Stimulated activated CD8-positive, alpha-beta memory T cell treated with anti-CD3 and anti-CD28 coated beads, Interleukin-4, amount 100 ng/mL, for 4 hours (primary cell): ENCODE measurements at places on chromosomes 3 and 15.

DNA sequence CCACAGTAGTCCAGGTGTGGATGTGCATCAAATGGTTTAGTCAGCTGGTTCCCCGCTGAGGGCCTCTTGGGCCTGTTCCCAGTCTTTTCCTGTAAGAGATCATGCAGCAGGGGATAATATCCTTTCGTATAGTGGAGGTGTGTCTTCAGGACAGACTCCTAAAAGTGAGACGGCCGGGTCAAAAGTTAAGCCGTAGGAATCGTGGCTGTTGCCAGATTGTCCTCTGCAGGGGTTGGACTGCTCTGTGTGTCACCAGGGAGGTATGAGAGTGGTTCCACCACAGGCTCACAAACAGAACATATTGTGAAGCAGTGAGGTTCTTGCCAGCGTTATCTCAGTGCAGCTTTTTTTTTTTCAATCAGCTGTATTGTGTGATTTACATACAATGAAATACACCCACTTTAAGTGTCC is 95.0 kb downstream of the VGLL4 start:
- DNase-seq: no peak

GRCh38 chr15:92383519-92384324 is 10.0 kb upstream of the ST8SIA2 start:
- no peak for DNase-seq

DNA sequence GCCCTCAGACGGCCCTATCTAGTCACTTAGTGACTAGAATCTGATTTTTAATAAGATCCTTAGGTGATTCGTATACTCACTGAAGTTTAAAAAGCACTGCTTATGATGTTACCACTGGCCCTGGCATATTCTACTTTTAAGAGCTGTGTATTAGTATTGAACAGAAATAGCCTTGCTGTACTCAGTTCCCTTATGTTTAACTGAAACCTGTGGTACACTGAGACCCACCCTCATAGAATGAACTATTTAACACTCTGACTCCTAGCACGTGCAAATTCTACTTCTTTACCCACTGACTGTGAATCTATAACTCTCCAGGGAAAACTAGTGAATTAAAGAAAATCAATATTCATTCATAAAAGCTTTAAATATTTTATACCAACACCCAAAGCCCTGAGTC is 108.9 kb downstream of the CCNL1 start:
- DNase-seq: no peak

DNA sequence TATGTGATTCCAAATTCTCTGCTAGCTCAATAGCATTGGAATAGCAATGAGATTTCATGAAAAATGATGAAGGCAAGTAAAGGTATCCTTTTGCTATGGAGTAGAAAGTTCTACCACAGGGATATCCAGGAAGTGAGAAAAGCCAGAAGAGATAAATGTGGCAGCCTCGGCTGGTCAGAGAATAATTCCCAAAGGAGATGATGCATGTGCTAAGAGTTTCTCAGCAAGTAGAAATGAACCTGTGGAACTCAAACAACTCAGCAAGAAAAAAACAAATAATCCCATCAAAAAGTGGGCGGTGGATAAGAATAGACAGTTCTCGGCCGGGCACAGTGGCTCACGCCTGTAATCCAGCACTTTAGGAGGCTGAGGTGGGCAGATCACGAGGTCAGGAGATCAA is 38.2 kb downstream of the ALS2CL start:
- DNase-seq: no peak

DNA sequence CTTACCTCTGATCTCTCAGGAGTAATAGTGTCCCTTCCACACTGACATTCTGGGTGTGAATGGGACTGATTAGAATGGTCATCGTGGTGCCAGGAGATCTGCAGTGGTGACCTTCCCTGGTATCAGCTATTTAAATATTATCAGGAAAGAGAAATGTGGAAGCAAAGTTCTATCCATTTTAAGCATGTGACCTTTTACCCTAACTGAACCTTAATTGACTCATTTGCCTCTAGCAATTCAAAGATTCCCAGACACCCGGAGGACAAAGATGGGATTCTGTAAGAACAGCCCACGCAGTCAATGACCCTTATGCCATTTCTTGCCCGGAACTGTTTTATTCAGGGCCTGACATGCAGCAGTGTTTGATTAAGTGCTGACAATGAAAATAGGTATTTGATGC is 10.3 kb downstream of the LIPC start:
- no peak for DNase-seq

GRCh38 chr3:149917124-149917667 is 53.5 kb downstream of the PFN2 start:
- no peak for DNase-seq

GRCh38 chr3:158839966-158840365 is 38.1 kb downstream of the MFSD1 start:
- no peak for DNase-seq

DNA sequence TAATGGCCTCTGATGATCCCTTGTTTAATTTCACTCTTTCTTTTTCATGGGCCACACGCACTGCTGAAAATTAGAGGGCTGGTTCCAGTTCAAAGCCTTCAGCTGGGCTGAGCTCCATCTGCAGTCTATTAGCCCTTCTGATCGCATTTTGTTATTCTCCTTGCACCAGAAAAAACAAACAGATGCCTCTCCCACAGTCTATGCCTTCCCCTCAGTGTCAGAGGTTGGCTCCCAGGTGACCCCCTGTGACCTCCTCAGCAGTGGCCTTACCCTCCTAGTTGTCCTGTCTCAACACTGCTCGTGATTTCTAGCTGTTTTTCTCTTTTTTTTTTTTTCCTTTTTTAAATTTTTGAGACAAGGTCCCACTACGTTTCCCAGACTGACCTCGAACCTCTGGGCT is 77.1 kb upstream of the PRTG start:
- no peak for DNase-seq

DNA sequence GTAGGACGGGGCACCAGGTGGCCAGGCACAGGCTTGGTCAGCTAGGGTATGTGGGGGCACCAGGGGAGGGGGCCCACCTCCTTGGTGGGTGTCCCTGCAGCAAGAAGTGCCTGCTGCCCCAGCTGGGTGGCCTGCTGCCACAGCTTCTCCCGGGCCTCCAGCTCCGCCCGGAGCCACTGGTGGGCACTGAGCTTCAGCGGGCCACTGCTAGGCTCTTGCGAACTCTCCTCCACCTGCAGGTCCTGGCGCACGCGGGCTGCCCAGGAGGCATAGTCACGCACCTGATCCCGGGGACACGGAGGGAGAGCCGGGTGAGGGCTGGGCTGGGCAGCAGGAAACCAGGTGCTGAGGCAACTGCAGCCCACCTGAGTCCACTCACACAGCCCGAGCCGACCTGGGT is 25.5 kb downstream of the SPTBN5 start:
- DNase-seq: no peak

DNA sequence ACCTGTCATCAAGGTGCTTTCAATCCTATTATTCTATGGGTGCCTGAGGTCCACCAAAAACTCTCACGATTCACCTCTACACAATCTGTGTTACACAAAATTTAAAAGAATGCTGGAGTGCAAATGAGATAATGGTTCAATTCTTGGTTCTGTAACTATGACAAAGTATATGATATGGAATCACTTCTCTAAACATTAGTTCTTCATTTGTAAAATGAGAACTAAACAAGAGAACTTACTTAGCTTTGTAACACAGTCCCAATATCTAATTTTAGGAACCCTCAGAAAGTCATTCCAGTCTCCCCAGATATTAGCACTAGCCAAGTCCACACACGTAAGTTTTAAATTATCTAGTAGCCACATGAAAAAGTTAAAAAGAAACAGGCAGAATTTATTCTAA is 111.5 kb downstream of the TBL1XR1 start:
- DNase-seq: no peak

DNA sequence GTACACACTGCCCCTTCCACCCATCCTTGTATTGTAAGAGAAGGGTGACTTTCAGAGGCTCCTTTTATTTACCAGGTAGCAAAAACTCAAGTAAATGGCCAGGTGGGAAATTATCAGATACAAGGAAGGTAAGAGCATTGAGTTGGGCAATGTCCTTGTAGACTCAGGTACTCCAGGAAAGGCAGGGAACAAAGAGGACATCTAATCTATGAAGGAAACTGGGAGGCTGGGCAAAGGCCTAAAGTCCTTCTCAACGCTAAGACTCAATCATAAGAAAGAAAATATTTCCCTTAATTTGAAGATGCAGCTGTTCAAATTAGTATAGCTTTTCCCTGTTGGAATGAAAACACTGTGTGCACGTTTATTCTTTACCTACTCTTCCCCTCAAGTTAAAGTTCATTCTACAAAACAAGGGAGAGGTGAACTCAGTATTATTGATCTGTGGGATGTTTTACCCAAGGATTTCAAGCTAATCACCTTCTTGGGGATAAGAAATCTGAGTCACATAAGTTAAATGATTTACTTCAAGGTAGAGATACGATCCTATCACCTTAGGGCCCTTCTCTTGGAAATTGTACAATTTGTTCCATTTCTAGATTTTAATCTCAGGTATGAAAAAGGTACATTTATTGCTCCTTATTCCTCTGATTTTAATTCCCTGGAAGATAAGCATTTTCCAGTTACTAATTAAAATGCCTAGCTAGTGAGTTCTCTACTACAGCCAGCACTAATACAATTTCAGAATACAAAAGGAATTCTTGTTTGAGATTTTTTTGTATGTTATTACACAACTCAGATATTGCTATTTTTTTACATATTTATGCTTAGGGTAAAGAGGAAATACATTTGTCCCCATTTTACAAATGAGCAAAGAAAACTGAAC is 80.6 kb downstream of the PLD1 start:
- no peak for DNase-seq

- DNase-seq: no peak
Observed at GRCh38 chr3:193803288-193803687, 210.3 kb downstream of the OPA1 start.

DNA sequence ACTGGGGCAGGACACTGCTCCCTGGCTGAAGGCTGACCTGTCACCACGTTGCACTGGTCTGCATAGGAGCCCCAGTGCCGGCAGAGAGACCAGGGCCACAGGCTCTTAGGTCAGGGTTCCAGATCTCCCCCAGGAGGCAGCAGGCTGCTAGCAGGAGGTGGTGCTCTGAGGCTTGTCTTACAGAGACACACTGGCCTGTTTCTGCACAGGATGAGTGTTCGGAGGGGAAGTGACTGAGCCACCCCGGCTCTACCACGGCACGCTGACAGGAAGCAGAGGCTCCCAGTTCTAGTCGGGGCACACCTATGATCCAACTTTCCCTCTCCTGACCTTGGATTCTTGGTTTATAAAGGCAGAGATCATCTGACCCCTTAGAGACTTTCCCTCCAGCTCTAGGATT is 8.6 kb downstream of the FBXL22 start:
- DNase-seq: peak; percentile 18

- DNase-seq: no peak
Observed at GRCh38 chr3:194450341-194450740, 36.5 kb downstream of the ATP13A3 start.

GRCh38 chr3:59286791-59287531 is 237.1 kb upstream of the CFAP20DC start:
- DNase-seq: no peak

DNA sequence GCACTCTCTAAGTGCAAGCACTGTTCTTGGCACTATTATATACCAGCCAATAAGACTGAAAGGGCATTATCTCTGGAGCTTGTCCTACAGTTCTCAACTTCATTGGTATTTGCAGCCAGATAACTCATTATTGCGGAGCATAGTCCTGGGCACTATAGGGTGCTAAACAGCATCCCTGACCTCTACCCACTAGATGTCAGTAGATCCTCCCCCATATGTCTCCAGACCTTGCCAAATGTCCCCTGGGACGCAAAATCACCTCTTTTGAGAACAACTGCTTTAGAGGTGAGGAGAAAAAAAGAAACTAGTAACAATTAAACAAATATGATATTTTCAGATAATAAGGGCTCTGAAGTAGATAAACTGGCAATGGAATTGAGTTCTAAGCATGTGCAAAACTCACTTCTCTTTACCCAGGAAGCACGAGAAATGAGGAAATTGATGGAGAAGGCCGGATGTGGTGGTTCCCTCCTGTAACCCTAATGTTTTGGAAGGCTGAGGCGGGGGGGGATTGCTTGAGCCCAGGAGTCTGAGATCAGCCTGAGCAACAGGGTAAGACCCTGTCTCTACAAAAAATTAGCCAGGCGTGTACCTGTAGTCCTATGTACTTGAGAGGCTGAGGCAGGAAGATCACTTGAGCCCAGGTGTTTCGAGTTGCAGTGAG is 61.4 kb downstream of the FRMD4B start:
- DNase-seq: no peak

GRCh38 chr3:149572796-149573414 is 84.9 kb downstream of the WWTR1 start:
- no peak for DNase-seq

DNA sequence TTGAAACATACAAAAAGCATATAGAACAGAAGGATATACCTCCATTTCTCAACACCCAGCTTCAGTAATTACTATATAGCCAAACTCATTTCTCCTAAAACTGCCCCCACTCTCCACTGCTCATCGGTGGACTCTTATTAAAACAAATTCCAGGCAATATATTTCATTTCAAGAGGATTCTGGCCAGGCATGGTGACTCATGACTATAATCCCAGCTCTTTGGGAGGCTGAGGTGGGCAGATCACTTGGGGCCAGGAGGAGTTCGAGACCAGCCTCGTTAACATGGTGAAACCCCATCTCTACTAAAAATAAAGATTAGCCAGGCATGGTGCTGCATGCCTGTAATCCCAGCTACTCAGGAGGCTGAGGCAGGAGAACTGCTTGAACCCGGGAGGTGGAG is 40.9 kb downstream of the SNX4 start:
- no peak for DNase-seq

- DNase-seq: no peak
Observed at GRCh38 chr3:119596398-119596797, 1.3 kb upstream of the PLA1A start.

GRCh38 chr15:64558460-64559179 is 98.2 kb downstream of the ZNF609 start:
- no peak for DNase-seq

GRCh38 chr3:71785532-71786216 is 726 bp upstream of the PROK2 start:
- no peak for DNase-seq

GRCh38 chr15:41017066-41017735 is 63.9 kb downstream of the CHAC1 start:
- DNase-seq: no peak

- no peak for DNase-seq
Observed at GRCh38 chr3:86951322-86951721, 39.6 kb downstream of the VGLL3 start.

DNA sequence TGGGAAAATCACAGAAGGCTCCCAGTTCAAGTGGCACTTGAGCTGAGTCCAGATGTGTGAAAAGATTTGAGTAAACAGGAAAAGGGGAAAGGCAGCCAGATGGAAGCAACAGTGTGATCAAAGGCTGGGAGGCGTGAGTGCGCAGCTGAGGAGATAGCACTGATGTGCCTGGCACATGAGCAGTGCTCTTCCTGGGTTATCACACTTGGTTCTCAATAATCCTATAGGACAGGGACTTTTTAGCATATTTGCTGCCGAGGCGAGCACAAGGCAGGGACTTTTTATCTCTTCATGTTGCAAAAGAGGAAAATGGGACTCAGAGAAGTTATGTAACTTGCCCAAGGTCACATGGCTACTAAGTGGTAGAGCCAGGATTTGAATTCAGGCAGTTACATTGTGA is 39.6 kb downstream of the CORO2B start:
- no peak for DNase-seq

DNA sequence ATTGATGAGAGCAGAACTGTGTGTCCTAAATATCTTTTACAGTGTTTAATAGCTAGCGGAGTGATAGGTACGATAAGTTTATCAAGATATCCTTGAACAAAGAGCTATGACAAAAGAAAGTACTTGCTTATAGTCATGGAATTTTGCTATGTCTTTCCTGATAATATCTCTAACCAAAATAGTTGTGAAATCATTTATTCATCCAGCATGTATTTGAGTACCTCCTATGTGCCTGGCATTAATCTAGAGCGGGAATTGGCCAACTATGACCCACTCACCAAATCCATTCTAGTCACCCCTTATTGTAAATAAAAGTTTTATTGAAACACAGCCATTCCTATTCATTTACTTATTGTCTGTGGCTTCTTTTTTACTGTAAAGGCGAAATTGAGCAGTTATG is 46.6 kb downstream of the ZFAND6 start:
- no peak for DNase-seq
